CD4-positive, CD25-positive, alpha-beta regulatory T cell (primary cell): ENCODE measurements at places on chromosomes 2 and 18. TPM values are rescaled to one million over a fixed set of nuclear protein-coding genes. Genes with fewer than 3 reads are reported as not detected.

- DNase-seq: no peak
- H3K4me3 ChIP-seq: no peak overlapping the region
- H3K27me3 ChIP-seq: peaks cover 6% of the 10 kb centered on the region
- H3K36me3 ChIP-seq: no peaks in the 10 kb centered on the region
- no peaks in the 10 kb centered on the region for H3K4me1 ChIP-seq
Measured at GRCh38 chr2:105518897-105519296, 120.0 kb upstream of the FHL2 start.

Gene LNPK
- total RNA-seq: 32.9 TPM

DNA sequence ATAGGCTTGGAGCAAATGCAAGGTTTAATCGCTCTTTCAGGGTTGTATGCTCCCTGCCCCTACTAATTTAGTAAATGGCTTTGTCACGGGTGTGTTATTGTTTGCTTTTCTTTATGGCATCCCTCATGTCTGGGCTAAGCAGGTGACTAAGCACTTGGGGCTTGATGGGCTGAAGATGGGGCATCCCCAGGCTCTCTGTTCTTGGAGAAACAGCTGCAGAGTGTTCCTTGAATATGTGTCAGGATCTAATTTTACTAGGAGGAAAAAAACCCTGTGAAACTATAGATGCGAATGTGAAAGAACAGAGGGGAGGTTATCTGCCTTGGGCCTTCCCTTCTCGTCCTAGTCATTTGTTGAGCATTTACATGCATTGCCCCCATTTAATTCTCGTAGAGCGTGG, 94.7 kb upstream of the TAF1B start:
- no peak for DNase-seq
- H3K27ac ChIP-seq: no peak overlapping the region
- H3K27me3 ChIP-seq: no peaks in the 10 kb centered on the region
- H3K4me3 ChIP-seq: no peak overlapping the region
- H3K36me3 ChIP-seq: no peaks in the 10 kb centered on the region
- peaks cover 12% of the 10 kb centered on the region for H3K4me1 ChIP-seq

DNA sequence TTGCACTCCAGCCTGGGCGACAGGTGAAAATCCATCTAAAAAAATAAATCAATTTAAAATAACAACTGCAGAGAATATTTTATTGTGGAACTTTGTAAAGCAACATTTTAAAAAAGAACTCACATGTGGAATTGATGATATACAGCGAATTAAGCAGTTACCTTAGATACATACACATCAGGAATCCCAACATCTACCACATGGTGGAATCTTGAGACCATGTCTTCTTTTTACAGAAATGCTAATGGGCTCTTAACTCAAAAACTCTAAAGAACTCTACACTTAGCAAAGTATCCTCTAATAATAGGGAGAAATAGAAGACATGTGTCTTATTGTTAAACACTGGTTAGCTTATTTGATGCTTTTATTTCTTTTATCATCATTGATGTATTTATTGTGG, 373.6 kb downstream of the CDH7 start:
- H3K27me3 ChIP-seq: no peaks in the 10 kb centered on the region
- H3K27ac ChIP-seq: no peak overlapping the region
- no peak overlapping the region for H3K4me3 ChIP-seq
- no peaks in the 10 kb centered on the region for H3K4me1 ChIP-seq
- H3K36me3 ChIP-seq: no peaks in the 10 kb centered on the region

DNA sequence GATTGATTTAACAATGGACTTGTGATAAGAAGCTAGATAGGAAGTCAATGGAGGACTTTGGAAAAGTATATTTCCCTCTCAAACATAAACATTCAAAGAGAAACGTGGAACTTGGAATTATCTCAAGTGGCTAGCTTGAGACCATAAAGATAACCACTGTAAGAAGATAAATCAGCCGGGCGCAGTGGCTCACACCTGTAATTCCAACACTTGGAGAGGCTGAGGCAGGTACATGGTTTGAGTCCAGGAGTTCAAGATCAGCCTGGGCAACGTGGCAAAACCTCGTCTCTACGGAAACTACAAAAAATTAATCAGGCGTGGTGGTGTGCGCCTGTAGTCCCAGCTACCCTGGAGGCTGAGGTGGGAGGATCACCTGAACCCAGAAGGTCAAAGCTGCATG, 405.9 kb upstream of the ACVR2A start:
- no peak overlapping the region for H3K27ac ChIP-seq
- no peaks in the 10 kb centered on the region for H3K36me3 ChIP-seq

Gene SCYGR4
- not detected for total RNA-seq

DNA sequence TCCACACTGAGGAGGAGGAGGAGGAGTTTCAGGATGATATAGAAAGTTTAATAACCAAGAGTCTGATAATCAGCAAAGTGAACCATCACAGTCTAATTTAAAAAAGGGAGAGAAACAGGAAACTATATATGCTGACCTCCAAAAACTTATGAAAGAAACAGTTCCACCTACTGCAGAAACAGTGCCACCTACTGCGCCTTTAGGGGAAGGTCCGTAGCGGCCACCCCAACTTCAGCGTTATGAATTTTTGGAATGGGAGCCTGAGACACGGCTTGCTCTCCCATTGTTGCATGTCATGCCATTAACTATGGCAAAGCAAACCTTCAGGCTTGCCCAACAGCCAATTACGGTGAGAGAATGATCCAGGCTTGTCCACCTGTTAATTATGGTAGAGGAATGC, 1719.2 kb upstream of the LRRTM1 start:
- H3K36me3 ChIP-seq: no peaks in the 10 kb centered on the region
- H3K27ac ChIP-seq: no peak overlapping the region
- H3K4me3 ChIP-seq: no peak overlapping the region
- no peak for DNase-seq
- H3K4me1 ChIP-seq: no peaks in the 10 kb centered on the region

GRCh38 chr2:218091746-218092145, 22.7 kb downstream of the RUFY4 start:
- H3K4me3 ChIP-seq: no peak overlapping the region
- DNase-seq: no peak
- no peaks in the 10 kb centered on the region for H3K4me1 ChIP-seq

- DNase-seq: no peak
- H3K36me3 ChIP-seq: peaks cover 91% of the 10 kb centered on the region
- H3K27ac ChIP-seq: no peak overlapping the region
- H3K27me3 ChIP-seq: no peaks in the 10 kb centered on the region
Measured at GRCh38 chr2:135775420-135775819, 33.8 kb downstream of the UBXN4 start.

DNA sequence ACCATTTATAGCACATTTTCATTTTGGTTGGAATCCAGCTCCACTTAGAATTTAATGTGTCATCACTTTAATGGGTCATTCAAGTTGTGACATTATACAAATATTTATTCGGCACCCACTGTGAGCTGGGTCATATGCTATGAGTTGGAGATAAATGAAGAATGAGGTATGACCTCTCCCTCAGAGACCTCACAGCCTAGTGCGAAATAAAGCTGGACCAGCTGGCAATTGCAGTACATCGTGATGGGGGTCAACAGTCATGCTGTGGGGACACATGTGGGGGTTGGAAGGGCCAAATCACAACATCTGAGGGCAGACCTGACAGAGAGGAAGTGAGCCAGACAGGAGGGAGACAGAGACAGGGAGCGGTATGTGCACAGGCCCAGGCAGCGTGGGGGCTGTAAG, 175.4 kb downstream of the MAIP1 start:
- H3K36me3 ChIP-seq: no peaks in the 10 kb centered on the region
- DNase-seq: no peak
- H3K27me3 ChIP-seq: no peaks in the 10 kb centered on the region
- H3K4me1 ChIP-seq: no peaks in the 10 kb centered on the region
- no peak overlapping the region for H3K27ac ChIP-seq
- H3K4me3 ChIP-seq: no peak overlapping the region

GRCh38 chr2:114405247-114406116, 37.0 kb upstream of the DPP10 start:
- no peaks in the 10 kb centered on the region for H3K27me3 ChIP-seq
- no peak for DNase-seq
- H3K36me3 ChIP-seq: no peaks in the 10 kb centered on the region
- no peaks in the 10 kb centered on the region for H3K4me1 ChIP-seq
- H3K4me3 ChIP-seq: no peak overlapping the region
